ENCODE measurements at places on chromosomes 3 and 15.

DNA sequence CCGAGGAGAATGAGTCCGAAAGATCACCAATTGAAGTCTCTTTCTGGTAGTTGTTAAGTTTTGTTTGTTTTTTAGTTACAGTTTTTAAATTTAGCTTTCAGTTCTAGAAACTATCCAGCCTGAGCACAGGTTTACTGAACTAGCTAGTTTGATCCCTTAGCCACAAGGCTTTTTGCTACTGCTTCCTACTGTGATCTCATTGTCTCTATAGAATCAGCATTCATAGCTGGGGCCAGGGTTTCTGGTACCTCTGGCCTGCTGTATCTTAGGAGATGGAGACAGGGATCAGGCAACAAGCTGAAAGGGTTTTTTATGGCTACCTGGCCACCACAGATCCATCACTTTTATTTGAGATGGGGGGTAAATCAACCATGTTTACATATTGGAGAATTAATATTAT lies 37.0 kb downstream of the GOLM2 start:
- DNase-seq = no peak

- no peak for DNase-seq
Observed at GRCh38 chr3:4982773-4983738, 3.8 kb downstream of the BHLHE40 start.

DNA sequence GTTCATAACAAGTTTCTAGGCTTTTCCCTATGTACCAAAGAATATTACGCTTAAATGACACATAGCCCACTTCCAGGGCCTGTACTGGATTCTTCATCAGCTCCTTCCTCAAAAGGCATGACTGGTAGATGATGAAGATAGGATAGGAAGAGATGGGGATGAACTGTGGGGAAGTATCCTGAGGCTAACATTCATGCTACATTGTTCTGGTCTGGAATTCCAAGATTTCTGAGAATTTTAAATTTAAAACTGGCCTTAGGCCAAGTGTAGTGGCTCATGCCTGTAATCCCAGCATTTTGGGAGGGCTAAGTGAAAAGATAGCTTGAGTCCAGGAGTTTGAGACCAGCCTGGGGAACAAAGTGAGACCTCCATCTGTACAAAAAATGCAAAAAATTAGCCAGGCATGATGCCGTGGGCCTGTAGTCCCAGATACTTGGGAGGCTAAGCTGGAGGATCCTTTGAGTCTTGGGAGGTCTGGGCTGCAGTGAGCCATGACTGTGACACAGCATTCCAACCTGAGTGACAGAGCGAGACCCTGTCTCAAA lies 160.1 kb upstream of the PLAAT1 start:
- DNase-seq = no peak

DNA sequence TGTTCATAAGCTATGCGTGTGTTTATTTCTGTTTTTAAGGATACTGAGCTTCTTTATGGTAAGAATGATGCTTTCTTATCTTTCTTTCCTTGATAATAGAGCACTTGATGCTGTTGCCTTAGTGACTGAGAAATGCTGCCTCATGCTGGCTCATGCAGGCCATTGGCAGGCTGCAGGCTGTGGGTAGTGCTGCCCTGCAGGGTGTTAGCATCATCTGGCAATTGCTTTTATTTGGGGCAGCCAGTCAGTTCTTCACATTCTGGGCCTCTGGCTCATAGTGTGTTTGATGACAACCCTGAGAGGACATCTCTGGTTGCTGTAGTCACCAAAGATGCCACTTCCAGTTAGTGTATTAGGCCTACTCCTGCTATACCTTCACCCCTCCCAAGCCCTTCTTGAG lies 66.2 kb upstream of the ONECUT1 start:
- DNase-seq = no peak

GRCh38 chr3:194993896-194994295 lies 277.1 kb downstream of the XXYLT1 start:
- no peak for DNase-seq

DNA sequence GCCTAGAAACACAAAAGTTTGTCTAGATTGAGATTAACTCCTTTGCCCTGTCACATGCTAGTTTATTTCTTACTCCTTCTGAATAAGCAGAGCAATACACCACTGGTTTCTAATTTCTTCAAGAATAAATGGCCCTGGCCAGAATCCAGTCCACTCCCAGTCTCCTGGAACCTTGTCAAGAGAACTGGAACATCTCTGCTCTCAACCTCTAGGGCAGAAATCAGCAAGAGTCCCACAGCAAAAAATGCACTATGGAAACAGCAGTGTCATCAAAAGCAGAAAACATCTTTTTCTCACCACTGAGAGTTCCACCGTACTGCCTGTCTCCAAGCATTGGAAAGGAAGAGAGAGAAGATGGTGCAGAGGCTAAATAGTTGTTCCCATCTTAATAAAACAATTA lies 35.9 kb upstream of the PPP2R3A start:
- peak; percentile 45 for DNase-seq

- DNase-seq = no peak
Observed at GRCh38 chr3:12894629-12895028, 53.3 kb upstream of the RPL32 start.

GRCh38 chr15:62739082-62739481 lies 303.5 kb upstream of the TPM1 start:
- DNase-seq = no peak

GRCh38 chr3:11021611-11022011 lies 29.1 kb downstream of the SLC6A1 start:
- no peak for DNase-seq

GRCh38 chr3:52108302-52109232 lies 45.7 kb downstream of the POC1A start:
- DNase-seq = peak; percentile 72

GRCh38 chr3:100600181-100601042 lies 9.0 kb upstream of the ADGRG7 start:
- no peak for DNase-seq

GRCh38 chr15:60370105-60370868 lies 27.5 kb downstream of the ANXA2 start:
- no peak for DNase-seq

DNA sequence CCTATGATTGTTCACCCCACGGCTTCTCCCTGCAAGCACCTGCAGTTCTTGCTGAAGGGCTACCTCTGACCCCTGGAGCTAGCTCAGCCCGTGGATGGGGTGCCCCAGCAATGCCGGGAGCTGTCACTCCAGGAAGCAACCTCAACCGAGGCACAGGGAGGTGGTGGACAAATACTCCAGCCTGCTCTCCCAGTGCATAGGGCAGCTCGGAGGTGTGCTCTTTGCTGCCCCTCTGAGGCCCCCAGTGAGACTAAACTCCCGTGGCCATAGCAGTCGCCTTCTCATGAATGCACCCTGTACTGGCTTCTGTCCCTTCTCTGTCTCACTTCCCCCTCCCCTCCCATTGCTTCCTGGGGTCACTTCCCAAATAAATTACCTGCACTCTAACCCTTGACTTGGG lies 48.5 kb downstream of the LINGO1 start:
- DNase-seq = peak; percentile 16

GRCh38 chr3:158731938-158732855 lies at the start of gene RARRES1:
Gene RARRES1, minus strand, starts transcription at chr3:158732457. Its CDS starts 42 bp downstream, at chr3:158732415.
- DNase-seq = peak; percentile 72

DNA sequence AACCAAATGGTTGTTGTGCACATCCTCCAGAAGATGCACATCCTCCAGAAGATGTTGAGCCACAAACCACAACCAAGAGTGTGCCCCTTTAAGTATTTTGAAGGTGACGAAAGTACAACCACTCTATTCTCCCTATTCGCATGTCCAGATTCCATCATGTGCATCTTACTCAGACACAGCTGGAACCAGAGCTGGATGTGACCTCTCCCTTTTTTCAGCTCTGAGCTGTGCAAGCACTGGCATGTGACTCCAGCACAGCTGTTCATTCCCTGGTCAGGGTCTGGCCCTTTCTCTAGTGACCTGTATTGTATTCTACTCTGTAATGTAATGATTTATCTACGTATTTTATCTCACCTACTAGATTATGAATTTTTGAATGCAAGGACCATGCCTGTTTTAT lies 29.3 kb upstream of the DLG1 start:
- DNase-seq = no peak

GRCh38 chr3:156606729-156607128 lies 51.8 kb upstream of the SSR3 start:
- DNase-seq = no peak

GRCh38 chr3:142863010-142863817 lies 25.7 kb downstream of the PCOLCE2 start:
- DNase-seq = no peak
